Lung (tissue), 17 donors: ENCODE measurements at places on chromosomes 2 and 18. TPM values are rescaled to one million over a fixed set of nuclear protein-coding genes. Genes with fewer than 3 reads are reported as not detected.

GPAT2 gene
- 1.2 TPM for total RNA-seq

ADRA2B gene
- 0.21 TPM for total RNA-seq

AKAIN1 gene
- not detected for total RNA-seq

PRSS56 gene
- total RNA-seq, result not detected

FIGN gene
- total RNA-seq, result 6.5 TPM

SERPINE2 gene
- total RNA-seq, result 16.2 TPM

UGT1A5 gene
- total RNA-seq, result not detected

EML6 gene
- total RNA-seq, result 2.8 TPM

DNA sequence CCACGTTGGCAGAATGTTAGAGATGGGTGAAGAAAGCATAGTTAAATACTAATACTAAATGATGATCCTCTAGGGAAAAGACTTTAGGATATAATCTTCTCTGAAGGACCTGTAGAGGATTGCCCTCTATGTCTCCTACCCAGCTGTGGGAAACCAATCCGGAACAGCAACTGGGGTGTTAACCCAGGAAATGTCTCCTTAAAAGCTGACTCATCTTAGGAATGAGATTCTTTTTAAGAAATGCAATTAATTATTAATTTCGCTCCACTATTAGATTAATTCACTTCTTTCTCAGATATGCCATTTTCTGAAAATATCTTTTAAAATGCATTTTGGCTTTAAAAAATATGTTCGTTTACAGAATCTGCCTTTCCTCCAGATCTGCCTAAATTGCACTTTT is 7.4 kb downstream of the SCN3A start:
- no peak for DNase-seq
- H3K4me3 ChIP-seq, result no peak overlapping the region
- no peaks in the 10 kb centered on the region for H3K36me3 ChIP-seq
- no peak overlapping the region for H3K27ac ChIP-seq
- no peaks in the 10 kb centered on the region for H3K4me1 ChIP-seq
- no peaks in the 10 kb centered on the region for H3K27me3 ChIP-seq

DNA sequence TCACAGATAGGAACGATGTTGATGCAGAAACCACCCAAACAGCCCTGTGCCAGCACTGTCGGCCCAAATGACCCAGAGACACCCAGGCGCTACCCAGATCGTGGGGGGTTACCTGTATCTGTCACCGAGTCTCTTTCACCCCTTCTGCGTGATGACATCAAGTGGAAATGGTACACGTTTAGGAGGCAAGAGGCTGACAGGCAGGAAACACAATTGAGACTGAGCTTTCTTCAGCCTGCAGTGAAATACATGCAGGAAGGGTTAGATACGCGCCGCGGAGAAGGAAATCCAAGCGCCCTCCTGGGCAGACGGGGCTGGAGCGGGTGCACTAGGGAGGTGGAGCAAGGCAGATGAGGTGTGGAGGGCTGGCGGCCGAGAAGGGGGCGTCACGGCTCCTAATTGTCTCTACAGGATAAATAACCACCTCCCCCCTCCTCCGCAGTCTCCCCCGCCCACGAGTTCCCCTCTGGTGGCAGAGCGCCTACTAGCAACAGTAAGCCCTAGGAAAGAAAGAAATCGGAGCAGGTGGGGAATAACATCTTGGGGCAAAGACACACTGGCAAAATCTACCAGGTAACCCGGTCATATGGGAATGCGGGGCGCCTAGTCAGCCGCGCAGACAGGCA is at the start of gene RNF152:
Gene RNF152, minus strand, starts transcription at position 325 of the 626 bp plus-strand sequence. CDS start 76,544 bp downstream, outside the sequence.
- H3K4me3 ChIP-seq, result peak within 1 kb of the TSS; percentile 80
- H3K27me3 ChIP-seq, result no peaks in the 10 kb centered on the region
- peak within 1 kb of the TSS; percentile 82 for H3K27ac ChIP-seq

- H3K4me3 ChIP-seq, result no peak overlapping the region
- DNase-seq, result peak; percentile 55
- no peaks in the 10 kb centered on the region for H3K27me3 ChIP-seq
Observed at GRCh38 chr2:159591221-159591620, 25.1 kb downstream of the BAZ2B start.

DNA sequence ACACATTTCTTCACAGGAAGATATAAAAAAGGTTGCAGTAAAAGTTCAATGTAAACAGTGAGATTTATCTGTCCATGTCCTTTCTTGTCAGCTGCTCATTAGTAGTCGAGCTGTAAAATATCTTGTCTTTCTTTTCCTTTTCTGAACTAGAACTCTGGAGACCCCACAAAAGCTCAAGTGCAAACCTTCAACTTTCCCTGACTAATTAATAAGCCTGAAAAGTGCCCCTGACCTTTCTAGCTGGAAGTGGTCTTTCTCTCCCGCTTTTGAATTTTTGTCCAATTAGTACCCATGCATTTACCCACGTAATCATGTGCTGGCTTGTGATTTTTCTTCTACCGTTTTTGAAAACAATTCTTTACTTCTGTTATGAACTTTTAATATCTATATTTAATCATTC is 63.6 kb upstream of the EHBP1 start:
- no peak overlapping the region for H3K27ac ChIP-seq
- no peaks in the 10 kb centered on the region for H3K27me3 ChIP-seq
- H3K4me3 ChIP-seq, result no peak overlapping the region
- H3K36me3 ChIP-seq, result no peaks in the 10 kb centered on the region
- DNase-seq, result no peak

- DNase-seq, result no peak
- H3K27me3 ChIP-seq, result no peaks in the 10 kb centered on the region
- no peaks in the 10 kb centered on the region for H3K36me3 ChIP-seq
Observed at GRCh38 chr2:83574614-83575013, 884.5 kb downstream of the SUCLG1 start.

GRCh38 chr18:43574974-43575373 is 297.7 kb upstream of the SYT4 start:
- H3K4me1 ChIP-seq, result no peaks in the 10 kb centered on the region
- H3K36me3 ChIP-seq, result no peaks in the 10 kb centered on the region
- H3K4me3 ChIP-seq, result no peak overlapping the region

GRCh38 chr2:120432976-120433815 is 87.3 kb downstream of the INHBB start:
- DNase-seq, result no peak
- H3K4me3 ChIP-seq, result no peak overlapping the region
- no peaks in the 10 kb centered on the region for H3K27me3 ChIP-seq
- H3K36me3 ChIP-seq, result no peaks in the 10 kb centered on the region
- no peaks in the 10 kb centered on the region for H3K4me1 ChIP-seq

DNA sequence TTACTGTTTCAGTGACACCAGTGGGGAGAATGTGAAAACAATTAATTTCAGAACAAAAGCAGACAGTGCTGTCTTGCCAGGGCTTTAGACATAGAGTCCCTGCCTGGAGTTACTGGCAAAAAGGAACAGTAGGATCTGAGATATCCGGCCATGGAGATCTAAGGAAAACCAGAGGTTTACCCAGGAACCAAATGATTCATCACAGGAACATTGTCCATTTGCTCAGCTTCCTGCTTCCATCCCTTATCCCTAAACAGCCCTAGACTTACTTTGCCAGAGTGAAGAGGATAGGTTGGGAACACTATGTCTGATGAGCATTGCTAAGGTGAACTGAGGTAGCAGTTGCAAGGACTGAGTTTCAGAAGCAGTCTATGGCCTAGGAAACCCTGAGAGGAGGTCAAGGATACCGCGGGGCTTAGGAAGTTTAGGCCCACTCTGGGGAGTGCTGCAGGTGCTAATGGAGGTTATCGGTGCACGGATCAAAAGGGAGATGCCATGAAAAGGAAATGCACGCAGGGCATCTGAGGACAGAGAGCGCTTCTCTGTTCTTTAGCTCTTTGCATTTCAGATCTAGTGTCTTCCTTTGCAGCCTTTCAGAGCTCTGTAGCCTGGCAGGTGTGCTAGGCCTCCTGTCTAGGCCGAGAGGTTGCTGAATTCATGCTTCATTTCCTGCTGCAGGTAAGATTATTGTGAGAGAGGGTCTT is 223.9 kb downstream of the CDCA7 start:
- H3K27me3 ChIP-seq, result no peaks in the 10 kb centered on the region
- H3K4me1 ChIP-seq, result no peaks in the 10 kb centered on the region
- no peaks in the 10 kb centered on the region for H3K36me3 ChIP-seq

GRCh38 chr2:123518367-123518766 is 506.7 kb upstream of the CNTNAP5 start:
- H3K4me1 ChIP-seq, result no peaks in the 10 kb centered on the region
- H3K27ac ChIP-seq, result no peak overlapping the region
- H3K4me3 ChIP-seq, result no peak overlapping the region
- H3K27me3 ChIP-seq, result no peaks in the 10 kb centered on the region
- no peaks in the 10 kb centered on the region for H3K36me3 ChIP-seq

DNA sequence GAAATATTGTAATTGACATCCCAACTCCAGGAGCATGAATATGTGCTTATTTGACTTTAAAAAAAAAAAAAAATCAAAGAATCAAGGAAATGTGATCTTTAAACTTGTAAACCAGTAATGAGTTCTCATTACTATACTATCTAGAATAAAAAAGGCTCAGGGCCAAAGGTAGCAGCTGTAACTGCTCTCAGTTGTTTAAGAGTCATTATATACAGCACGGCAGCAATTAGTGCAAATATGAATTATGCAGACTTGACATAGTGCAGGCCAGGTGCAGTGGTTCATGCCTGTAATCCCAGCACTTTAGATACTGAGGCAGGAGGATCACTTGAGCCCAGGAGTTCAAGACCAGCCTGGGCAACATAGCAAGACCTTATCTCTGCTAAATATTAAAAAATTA is 125.7 kb upstream of the TTC39C start:
- H3K27ac ChIP-seq, result no peak overlapping the region
- H3K4me1 ChIP-seq, result peaks cover 3% of the 10 kb centered on the region
- no peaks in the 10 kb centered on the region for H3K36me3 ChIP-seq
- H3K27me3 ChIP-seq, result no peaks in the 10 kb centered on the region

DNA sequence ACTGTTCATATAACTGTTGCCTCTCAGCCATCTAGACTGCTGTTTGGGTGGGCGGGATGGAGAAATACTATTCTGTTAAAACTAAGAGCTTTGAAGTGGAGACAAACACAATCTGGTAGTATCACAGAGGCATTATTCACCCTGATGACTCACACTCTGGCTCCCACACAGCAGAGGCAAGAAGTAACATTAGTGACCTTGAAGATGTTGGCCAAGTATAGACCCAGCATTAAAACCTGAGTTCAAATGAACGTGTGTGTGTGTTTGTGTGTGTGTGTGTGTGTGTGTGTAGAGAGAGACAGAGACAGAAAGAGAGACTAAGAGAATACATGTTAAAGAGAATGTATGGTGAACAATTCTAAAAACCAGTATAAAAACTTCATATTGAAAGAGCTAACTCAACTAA is 22.5 kb upstream of the ACVR1 start:
- H3K4me3 ChIP-seq, result no peak overlapping the region
- DNase-seq, result no peak
- H3K27ac ChIP-seq, result no peak overlapping the region
- H3K4me1 ChIP-seq, result no peaks in the 10 kb centered on the region

DNA sequence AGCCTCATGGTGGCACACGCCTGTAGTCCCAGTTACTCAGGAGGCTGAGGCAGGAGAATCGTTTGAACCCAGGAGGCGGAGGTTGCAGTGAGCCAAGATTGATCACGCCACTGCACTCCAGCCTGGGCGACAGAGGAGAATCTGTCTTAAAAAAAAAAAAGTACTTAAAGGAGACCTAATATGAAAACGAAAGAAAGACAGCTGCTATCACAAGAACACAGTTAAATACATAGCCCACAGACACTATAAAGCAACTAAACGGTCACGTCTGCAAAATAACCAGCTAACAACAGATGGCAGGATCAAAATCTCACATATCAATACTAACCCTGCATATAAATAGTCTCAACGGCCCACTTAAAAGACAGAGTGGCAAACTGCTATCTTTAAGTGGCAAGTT is 43.9 kb upstream of the TACR1 start:
- no peak for DNase-seq
- H3K27me3 ChIP-seq, result no peaks in the 10 kb centered on the region
- no peak overlapping the region for H3K4me3 ChIP-seq
- H3K4me1 ChIP-seq, result no peaks in the 10 kb centered on the region
- H3K36me3 ChIP-seq, result no peaks in the 10 kb centered on the region
- H3K27ac ChIP-seq, result no peak overlapping the region

GRCh38 chr18:56645415-56646016 is 5.6 kb upstream of the WDR7 start:
- H3K4me1 ChIP-seq, result no peaks in the 10 kb centered on the region
- H3K4me3 ChIP-seq, result no peak overlapping the region
- no peaks in the 10 kb centered on the region for H3K27me3 ChIP-seq
- no peak overlapping the region for H3K27ac ChIP-seq
- DNase-seq, result no peak
- no peaks in the 10 kb centered on the region for H3K36me3 ChIP-seq

DNA sequence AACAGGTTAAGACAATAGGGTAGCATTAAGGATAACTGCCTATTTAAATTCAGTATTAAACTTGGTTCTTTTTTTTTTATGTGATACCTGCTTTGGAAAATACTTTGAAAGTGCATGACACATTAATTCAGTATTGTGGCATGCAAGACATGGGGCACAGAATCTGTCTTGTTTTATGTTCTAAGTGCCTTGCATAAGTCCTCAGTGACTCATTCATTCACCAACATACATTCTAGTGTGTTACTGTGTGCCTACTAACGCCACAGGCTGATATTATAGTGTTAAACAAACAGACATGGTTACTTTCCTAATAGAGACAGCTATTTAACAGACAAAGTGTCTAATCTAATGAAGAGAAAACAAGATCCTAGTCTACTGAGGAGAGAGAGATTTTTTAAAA is 91.7 kb downstream of the GCA start:
- H3K27me3 ChIP-seq, result no peaks in the 10 kb centered on the region
- no peak overlapping the region for H3K27ac ChIP-seq
- no peak overlapping the region for H3K4me3 ChIP-seq
- no peak for DNase-seq
- no peaks in the 10 kb centered on the region for H3K36me3 ChIP-seq

DNA sequence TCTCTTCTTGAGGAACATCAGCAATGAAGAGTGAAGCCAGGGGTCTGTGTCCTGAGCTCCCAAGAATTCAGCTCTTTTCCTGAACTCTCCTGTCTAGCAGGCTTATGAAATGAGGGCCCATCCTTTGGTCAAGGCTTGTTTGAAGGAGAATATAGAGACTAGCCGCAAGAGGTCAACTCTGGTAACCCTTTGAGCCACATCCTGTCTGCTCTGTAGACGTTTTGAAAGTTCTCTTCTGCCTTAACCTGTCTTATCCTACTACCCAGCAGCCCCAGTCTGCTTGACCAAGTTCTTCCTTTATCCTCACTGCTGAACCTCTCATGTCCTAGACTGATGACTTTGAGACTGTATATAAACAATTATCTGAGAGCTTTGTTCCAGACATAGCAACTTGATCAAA is 5.4 kb downstream of the SEMA4F start:
- peaks cover 3% of the 10 kb centered on the region for H3K36me3 ChIP-seq
- peaks cover 6% of the 10 kb centered on the region for H3K4me1 ChIP-seq
- H3K27ac ChIP-seq, result no peak overlapping the region
- no peak overlapping the region for H3K4me3 ChIP-seq
- DNase-seq, result no peak

DNA sequence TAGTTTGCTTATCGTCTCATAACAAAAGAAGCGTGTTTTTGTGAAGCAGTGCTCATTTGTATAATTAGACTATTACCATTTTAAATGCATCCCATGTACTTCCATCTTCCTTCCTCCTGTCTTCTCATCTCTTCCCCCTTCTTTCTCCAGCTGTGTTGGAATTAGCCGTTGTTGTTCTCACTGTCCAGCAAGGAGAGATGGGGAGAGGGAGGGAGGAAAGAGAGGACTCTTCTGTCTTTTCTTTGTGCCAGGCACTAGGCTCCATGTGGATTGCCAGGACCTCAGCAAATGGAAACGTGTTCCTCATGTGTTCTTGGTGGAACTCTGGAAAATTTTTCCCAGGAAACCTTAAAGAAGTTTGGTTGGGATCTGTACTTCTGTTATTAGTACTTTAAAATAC is 131.7 kb downstream of the PHLPP1 start:
- DNase-seq, result no peak
- no peak overlapping the region for H3K27ac ChIP-seq
- H3K27me3 ChIP-seq, result no peaks in the 10 kb centered on the region

GRCh38 chr18:22613788-22614187 is 196.1 kb upstream of the CTAGE1 start:
- no peak overlapping the region for H3K4me3 ChIP-seq
- no peaks in the 10 kb centered on the region for H3K27me3 ChIP-seq
